GM12891 (cell line): ENCODE measurements at places on chromosomes 5 and 9.

- no peak for DNase-seq
Observed at GRCh38 chr9:128706045-128706444, 3.7 kb downstream of the PKN3 start.

GRCh38 chr5:125848751-125849150, 574.5 kb upstream of the GRAMD2B start:
- no peak for DNase-seq

DNA sequence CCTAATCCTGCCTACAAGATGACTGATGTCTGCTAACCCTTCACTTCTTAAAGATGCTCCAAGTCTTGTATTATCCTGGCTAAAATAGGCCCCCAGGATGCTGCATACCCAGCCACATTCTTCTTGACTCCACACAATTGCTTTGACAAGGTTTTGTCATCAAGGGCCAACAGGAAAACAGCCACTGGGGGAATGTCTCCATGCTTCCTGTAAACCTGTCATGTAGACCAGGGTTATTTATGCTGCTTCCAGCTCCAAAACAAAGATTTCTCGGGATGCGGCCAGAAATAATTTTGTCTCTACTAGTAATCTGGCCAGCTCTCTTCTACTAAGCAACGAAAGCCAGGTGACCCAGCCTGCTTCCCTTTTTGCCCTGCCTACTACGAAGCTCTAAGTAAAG, 53.8 kb downstream of the SHB start:
- no peak for DNase-seq

DNA sequence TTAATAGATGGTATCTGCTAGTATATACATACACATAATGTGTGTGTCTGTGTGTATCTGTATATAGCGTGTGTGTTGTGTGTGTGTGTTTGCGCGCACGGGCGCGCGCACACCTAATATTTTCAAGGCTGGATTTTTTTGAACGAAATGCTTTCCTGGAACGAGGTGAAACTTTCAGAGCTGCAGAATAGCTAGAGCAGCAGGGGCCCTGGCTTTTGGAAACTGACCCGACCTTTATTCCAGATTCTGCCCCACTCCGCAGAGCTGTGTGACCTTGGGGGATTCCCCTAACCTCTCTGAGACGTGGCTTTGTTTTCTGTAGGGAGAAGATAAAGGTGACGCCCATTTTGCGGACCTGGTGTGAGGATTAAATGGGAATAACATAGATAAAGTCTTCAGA, 757 bp downstream of the FXN start:
- DNase-seq = no peak

DNA sequence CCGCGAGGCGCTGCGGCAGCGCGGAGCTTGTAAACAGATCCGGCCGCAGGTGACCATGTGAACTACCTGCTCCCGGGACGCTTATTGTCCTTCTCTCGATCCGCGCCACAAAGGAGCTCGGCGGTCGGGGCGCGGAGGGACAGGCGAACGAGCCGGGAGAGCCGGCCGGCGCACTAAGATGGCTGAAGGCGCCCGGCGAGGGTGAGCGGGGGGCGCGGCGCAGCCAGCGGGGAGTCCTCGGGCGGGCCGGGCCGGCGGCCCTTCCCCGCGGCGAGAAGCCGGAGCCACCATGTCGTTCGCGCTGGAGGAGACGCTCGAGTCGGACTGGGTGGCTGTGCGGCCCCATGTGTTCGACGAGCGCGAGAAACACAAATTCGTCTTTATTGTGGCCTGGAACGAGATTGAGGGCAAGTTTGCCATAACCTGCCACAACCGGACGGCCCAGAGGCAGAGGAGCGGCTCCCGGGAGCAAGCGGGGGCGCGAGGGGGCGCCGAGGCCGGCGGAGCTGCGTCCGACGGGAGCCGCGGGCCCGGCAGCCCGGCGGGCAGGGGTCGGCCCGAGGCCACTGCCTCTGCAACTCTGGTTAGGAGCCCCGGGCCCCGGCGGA, 535 bp downstream of the JMY start:
- peak; percentile 39 for DNase-seq

DNA sequence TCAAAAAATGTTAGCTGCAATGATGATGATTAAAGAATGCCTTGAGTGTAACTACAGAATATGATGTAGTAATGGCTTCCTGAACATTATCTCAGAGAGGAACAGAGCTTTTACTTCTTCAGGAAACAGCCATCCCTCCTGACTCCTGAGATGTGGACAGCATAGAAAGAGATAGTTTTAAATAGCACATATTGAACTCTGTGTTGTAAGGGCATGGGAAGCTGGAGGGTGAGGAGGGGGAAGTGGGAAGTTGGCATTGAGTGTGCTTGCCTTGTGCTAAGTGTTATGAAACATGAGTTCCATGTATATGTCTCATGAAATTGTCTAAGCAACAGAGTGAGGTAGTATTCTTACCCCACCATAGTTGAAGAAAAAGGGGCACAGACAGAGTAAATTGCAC, 161.5 kb upstream of the SLC28A3 start:
- DNase-seq = no peak

DNA sequence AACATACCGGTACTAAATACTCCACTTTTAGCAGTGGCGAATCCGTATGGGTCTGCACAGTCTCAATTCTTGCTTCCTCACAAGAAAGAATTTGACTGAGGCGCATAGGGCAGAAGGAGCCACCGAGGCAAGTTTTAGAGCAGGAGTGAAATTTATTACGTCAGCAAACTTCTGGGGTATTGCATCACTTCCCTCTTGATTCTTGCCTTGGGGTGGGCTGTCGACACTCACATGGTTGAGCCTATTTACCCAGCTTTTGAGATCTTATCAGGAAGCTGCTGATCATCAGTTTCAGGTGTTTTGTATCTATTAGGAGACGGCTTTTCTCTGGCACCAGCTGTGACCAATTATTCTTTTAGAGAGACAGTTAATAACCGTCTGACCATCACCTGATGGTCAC, 111.5 kb upstream of the CCNH start:
- no peak for DNase-seq

DNA sequence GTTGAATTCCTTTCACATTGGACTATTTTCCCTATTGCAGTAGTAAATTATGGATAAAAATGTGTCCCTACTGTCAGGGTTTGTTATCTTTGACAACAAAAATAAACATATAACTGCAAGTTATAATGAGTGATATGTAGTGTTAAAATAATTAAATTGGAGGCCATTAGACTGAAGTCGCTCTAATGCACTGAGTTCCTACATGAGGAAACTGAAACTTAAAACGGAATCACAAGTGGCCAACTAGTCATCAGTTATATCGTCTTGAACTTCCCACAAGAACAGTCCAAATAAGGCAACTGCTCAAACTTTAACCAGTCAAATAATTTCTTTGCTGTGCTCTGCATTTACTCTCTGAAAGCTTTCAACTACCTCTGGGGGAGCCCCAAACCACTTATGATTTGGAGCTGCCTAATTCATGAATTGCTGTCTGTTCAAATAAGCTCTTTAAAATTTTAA, 2.1 kb upstream of the IFT74 start:
- DNase-seq = no peak

GRCh38 chr5:132749506-132749905, 2.3 kb downstream of the CCNI2 start:
- DNase-seq = no peak

DNA sequence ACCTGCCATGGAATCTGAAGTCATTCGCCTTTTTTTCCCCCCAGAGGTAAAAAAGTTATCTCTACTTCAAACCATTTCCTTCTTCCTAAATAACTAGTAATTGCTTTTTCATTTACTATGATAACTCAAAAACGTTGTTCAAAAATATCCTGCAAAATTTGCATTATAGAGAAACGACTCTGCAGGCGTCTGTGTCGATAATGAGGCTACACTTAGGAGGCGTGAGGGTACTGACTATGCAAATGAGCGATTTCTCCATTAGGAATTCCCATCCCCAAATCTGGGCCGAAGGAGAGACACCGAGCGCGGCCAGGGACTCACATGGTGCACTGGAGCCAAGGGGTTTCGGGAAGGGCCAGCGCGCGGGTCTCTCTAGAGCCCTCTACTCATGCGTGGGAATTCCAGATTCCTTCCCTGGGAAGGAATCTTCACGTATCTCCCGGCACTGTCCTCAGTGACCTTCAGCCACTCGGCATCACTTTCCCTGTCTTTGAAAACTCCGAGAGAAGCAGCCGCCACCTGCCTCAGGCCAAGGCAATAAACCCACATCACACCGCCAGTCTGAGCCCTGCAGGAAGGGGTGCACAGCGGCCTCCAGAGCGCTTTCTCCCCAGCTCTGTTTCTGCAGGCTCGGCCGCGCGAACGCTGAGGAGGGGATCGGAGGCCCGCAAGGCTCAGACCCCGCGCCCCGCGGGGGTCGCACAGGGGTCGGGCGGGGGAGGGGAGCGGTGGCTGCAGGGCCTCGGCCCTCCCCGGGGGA, 718 bp upstream of the DENND4C start:
- DNase-seq = peak; percentile 61

- DNase-seq = peak; percentile 42
Observed at GRCh38 chr5:120463991-120464626, at the start of gene PRR16. Gene PRR16 (plus strand): TSS chr5:120464300.

- no peak for DNase-seq
Observed at GRCh38 chr5:115263078-115263380, 352 bp upstream of the PGGT1B start.

DNA sequence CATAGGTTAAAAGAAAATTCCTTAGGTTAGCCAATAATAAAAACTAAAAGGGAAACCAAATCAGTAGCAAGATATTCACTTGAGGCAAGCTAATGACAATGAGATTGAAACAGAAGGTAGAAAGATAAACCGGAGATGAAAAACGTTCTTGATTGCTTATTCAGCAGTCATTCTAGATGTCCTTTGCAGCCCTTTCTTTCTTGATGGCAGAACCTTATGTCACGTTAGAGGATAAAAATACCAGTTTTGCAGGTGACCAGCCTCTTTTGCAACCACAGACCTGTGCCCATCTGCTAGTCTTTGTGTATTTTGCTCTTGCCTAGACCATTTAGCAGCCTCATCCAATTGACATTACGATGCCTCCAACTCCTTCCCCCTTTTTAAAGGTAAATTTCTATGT, 337.8 kb downstream of the DMAC1 start:
- no peak for DNase-seq

GRCh38 chr5:136749016-136749415, 383.7 kb upstream of the TRPC7 start:
- no peak for DNase-seq

GRCh38 chr9:35965011-35965410, 7.1 kb upstream of the OR2S2 start:
- no peak for DNase-seq

- no peak for DNase-seq
Observed at GRCh38 chr5:89724379-89725095, 685.0 kb downstream of the CETN3 start.

DNA sequence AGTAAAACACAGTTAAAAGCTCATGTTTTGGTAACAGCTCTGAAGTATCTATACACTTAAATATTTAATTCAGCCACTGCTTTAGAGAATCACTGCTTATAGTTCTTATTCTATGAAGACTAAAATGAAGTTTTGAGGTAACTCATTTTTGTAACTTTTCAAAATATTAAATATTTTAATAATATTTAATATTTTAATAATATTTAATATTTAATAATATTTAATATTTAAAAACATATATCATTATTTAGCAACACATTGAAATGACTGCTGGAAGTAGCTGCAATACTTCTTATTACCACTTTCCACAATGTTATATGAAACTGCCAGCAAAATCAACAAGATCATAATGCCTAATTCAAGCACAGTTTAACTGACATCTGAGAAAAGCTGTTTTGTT, 18.7 kb upstream of the GCNT4 start:
- no peak for DNase-seq

GRCh38 chr9:135664801-135665794, 2.0 kb downstream of the LCN9 start:
- peak; percentile 5 for DNase-seq

DNA sequence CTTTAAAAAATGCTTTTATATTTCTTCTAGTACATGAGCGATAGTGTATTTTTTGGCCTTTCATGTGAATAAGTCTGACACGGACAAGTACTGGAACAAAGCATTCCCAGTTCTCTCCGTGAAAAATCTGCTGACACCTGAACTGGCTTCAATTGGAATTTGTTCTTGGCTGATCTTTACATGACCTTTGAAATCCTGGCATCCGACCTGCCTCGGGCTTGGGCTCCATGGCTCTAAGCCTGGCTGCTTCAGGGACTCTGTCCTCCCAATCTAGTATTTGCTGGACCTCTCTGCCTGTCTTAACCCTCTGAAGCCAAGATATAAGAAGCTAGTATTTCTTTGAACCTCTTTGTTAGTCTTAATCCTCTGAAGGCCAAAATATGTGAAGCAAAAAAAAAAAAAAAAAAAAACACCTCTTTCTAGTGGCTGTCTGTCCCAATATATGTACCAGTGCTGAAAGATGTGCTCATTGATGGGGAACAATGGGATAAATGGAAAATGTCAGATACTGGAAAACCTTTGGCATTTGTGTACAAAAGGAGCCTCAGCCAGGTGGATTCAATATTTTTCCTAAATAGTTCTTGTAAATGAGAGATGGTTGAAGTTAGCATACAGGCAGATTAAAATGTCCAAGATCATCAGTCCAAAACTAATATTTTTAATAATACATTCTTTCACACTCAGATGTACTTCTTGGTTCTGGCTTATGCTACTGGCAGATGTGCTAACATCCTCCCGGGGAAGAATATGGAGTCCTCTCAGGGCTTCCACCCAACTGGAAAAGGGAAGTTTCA, 470.6 kb downstream of the TUSC1 start:
- DNase-seq = no peak

DNA sequence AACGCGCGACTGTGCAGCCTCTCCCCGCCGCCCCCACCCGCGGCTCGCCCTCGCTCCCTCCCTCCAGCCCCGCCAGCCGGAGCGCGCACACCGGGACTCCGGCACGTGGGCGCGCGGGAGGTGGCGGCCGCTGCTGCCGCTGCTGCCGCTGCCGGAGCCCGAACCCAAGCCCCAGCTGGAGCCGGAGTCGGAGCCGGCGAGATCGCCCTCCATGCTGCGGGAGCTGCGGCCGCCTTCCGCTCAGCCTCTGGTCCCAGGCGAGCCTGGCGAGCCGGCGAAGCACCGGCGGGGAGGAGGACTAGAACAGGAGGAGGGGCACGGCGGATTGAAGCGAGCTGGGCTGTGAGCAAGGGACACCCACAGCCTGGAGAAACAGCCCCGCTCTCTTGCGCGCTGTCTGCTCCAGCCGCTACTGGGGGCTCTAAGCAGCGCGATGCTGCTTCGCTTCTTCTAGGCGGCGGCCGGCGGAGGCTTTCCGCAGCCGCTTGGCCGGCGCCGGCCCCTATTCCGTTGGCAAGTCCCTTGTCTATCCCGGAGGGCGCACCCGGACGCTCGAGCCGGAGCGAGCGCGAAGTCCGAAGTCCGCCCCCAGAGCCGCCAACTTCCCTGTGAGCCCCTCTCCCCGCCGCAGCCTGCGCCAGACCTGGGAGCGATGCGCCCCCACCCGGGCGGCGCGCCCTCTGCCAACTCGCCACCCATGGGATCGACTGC, 598.7 kb upstream of the SGCD start:
- no peak for DNase-seq

- DNase-seq = no peak
Observed at GRCh38 chr9:70510157-70510770, 95.8 kb upstream of the KLF9 start.

- DNase-seq = no peak
Observed at GRCh38 chr5:133130387-133131118, 78.7 kb downstream of the HSPA4 start.

- peak; percentile 69 for DNase-seq
Observed at GRCh38 chr9:137168904-137169856, 671 bp downstream of the LRRC26 start.
